ENCODE measurements at places on chromosomes 3 and 15. TPM values are rescaled to one million over a fixed set of nuclear protein-coding genes. Genes with fewer than 3 reads are reported as not detected.

Gene ISLR
- 0.35 TPM for total RNA-seq

Gene LSMEM2
- total RNA-seq: 0.24 TPM

Gene SOX14
- 0.57 TPM for total RNA-seq

Gene GOLGA8M
- total RNA-seq: not detected

Gene GNAI2
- total RNA-seq: 218 TPM

Gene NPTN
- total RNA-seq: 90.9 TPM

Gene LTF
- not detected for total RNA-seq

Gene PROS1
- 1.3 TPM for total RNA-seq

Gene MOBP
- total RNA-seq: 0.13 TPM

Gene EAF2
- 4.4 TPM for total RNA-seq

Gene CGGBP1
- 72.1 TPM for total RNA-seq

Gene MME
- 14.6 TPM for total RNA-seq

Gene PRRT3
- total RNA-seq: 18.8 TPM

Gene KLHL40
- not detected for total RNA-seq

Gene SLC35G2
- total RNA-seq: 5.4 TPM

Gene SLC12A8
- total RNA-seq: 9.1 TPM

Gene FRMD4B
- total RNA-seq: 3.4 TPM
